Fibroblast of skin of scalp (primary cell): ENCODE measurements at places on chromosomes 16 and 17.
A peak's percentile ranks its signal among the peaks of the same experiment; 100 is the strongest.

DNA sequence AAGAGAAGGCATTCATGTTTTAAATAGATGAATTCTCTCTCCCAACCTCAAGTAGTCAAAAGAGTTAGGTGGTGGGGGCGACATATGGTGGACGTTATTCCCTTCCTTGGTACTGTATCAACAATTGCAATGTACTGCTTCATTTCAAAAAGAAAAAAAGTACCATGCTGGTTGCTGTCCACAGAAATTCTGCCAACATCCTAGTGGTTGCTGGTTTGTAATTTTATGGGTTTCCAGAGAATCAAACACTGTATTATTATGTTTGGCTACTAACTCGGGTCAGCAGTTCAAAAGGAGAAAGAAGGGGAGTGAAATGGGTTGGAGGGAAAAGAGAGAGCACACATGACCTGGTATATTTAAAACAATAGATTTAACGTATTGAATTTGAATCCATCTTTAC, 61.1 kb upstream of the KCNJ16 start:
- DNase-seq = no peak

GRCh38 chr16:58497935-58498334, 2.0 kb upstream of the NDRG4 start:
- DNase-seq = no peak

DNA sequence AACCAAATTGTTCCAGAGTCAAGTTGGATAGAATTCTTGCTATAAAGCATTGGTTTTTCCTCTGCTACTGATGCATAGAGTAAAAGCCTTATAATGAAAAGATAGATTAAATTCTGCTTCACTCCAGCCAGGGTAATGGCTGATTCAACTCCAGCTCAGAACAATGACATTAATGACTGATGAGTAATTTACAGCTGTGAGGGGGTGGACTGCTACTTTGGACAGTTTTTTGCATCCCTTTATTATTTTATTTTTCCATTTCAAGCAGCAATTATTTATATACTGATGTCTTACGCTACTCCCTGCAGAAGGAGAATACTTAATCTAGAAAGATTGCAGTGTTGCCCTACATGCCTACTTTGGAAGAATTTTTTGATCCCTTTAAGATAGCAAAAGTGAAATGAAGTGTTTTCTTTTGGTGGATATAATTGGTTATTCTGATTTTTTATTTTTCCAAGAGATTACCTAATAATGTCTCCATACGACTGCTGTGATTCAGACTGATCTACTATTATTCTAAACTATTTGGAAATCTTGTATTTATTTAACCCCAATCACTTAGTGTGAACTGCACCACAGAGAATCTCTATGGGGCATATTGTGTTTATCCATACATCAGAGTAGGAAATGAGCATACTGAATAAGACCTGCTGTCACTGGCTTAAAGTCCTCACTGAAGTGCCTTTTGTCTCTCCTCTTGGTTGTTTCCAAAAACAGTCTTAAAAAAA, 149.5 kb downstream of the TRIM37 start:
- DNase-seq = peak; percentile 66

GRCh38 chr17:54979657-54980056, 11.1 kb downstream of the STXBP4 start:
- no peak for DNase-seq

- no peak for DNase-seq
Measured at GRCh38 chr17:73516431-73516830, 127.8 kb downstream of the SDK2 start.

- peak; percentile 65 for DNase-seq
Measured at GRCh38 chr17:50264263-50265113, 9.8 kb upstream of the TMEM92 start.

DNA sequence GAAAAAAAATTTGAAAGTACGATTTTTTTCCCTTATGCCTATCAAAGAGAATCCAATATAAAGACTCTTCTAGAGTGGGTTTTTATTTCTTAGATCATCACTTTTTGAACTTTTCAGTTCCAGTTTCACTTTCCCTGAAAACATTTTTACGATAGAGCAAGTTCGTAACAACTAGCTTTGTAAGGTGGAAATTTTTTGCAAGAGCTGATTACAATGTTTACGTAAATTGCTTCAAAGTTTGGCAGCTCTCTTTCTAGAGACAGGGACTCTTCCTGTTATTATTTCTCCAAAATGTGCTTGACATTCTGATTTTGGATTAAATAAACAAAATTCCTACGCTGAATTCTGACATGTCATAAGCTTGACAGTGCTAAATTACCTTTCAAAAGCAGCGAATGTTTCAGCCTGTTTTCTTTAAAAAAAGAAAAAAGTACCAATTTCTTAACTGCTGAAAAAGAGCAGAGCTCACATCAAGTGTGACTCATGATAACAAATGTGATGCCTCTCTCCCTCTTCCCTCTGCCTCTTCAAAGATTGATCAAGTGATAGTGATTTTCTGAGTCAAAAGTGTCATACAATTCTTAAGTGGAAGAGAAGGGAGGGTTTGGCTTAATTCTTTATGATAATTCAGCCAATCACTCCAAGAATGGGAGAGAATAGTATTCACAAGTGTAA, 175.2 kb downstream of the KCNJ2 start:
- no peak for DNase-seq

- DNase-seq = no peak
Measured at GRCh38 chr17:5730373-5730772, 146.1 kb upstream of the NLRP1 start.

GRCh38 chr17:15278380-15278779, 13.3 kb upstream of the PMP22 start:
- no peak for DNase-seq

DNA sequence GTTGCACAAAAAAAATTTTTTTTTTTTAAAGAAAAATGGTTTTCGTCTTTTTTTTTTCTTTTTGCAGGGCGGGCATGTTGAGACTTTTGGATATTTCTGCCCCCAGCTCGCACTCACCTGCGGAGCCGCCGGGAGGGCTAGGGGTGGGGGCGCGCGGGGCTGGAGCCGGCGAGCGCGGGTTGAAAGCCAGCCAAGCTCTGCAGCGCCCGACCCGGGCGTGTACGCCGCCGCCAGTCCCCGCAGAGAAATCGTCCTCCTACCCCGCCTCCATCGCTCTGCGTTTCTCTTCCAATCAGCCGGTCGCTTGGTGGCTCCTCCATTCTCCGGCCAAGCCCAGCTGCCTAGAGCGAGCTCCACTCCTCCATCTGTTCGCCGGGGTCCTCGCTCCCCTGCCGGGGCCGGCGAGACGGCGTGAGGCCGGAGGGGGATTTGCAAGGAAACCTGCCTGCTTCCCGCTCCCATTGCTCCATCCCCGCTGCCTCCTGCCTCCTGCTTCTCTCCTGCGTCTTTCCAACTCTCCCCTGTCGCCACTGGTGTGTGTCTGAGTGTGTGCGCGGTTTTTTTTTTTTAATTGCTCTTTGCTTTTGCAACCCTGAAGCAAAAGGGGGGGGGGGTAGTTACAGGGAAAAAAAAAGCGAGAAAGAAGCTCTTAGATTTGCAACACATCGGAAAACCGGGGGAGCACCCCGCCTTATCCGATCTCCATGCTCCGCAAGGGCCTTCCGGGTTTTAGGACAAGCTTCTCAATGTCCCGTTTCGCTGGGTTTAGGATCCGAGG, 1.8 kb upstream of the UBTF start:
- peak; percentile 78 for DNase-seq

- no peak for DNase-seq
Measured at GRCh38 chr17:72763981-72764380, 328.5 kb downstream of the SLC39A11 start.

GRCh38 chr16:23334457-23334853, 32.4 kb downstream of the SCNN1B start:
- no peak for DNase-seq

DNA sequence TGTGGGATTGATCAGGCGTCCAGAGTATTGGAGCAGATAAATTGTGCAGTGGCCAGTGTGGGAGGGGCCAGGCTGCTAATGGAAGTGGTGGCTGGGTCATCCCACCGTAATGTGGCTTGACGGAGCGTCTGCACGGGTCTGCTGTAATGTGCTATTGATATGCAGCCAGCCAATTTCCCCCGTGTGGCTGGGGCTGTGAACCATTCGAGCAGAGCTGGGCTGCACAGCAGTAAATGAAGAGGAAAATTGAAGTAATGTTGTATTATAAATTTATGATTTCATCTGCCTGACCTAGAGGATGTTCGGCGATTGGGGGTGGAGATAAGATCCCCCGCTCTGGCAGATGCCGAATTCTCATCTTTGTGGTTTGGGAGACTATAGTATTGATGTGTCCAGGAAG, 121.5 kb downstream of the CCDC182 start:
- no peak for DNase-seq

GRCh38 chr16:23048164-23048563, 101.1 kb downstream of the USP31 start:
- no peak for DNase-seq

- DNase-seq = no peak
Measured at GRCh38 chr17:50248255-50248654, 26.0 kb upstream of the TMEM92 start.

DNA sequence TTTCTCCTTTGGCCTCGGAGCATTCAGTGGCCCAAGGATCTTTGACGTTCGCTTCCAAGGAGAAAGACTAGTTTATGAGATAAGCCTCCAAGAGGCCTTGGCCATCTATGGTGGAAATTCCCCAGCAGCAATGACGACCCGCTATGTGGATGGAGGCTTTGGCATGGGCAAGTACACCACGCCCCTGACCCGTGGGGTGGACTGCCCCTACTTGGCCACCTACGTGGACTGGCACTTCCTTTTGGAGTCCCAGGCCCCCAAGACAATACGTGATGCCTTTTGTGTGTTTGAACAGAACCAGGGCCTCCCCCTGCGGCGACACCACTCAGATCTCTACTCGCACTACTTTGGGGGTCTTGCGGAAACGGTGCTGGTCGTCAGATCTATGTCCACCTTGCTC, 1.4 kb downstream of the AOC3 start:
- DNase-seq = no peak

- DNase-seq = peak; percentile 99
Measured at GRCh38 chr17:76370261-76370993, 14.0 kb upstream of the SPHK1 start.

DNA sequence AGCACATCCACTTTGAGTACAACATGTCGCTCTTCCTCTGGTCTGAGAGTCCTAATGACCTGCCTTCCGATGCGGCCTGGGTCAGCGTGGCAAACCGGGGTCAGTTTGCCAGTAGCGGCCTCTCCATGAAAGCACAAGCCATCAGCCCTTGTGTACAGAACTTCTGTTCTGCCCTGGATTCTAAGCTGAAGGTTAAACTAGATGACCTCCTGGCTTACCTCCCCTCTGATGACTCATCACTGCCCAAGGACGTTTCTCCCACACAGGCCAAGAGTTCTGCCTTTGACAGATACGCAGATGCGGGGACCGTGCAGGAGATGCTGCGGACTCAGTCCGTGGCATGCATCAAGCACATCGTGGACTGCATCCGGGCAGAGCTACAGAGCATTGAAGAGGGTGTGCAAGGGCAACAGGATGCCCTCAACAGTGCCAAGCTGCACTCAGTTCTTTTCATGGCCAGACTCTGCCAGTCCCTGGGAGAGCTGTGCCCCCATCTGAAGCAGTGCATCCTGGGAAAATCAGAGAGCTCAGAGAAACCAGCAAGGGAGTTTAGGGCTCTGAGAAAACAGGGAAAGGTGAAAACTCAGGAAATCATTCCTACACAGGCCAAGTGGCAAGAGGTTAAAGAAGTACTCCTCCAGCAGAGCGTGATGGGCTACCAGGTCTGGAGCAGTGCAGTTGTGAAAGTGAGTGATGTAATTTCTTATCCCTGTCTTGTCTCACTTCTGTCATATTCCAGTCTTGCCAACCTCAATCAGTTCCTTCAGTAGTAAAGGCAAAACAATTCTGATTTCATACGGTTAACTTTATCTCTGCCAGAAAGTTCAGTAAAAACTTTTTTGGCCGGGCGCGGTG, 8.6 kb downstream of the COG1 start:
- no peak for DNase-seq
